BJ (cell line): ENCODE measurements at places on chromosomes 2 and 18. TPM values are rescaled to one million over a fixed set of nuclear protein-coding genes. Genes with fewer than 3 reads are reported as not detected.

Gene UGT1A1
- polyA plus RNA-seq, result not detected in 2 replicates

Gene GAREM1
- polyA plus RNA-seq, result 0.37 and 0.48 TPM in 2 replicates

Gene ACADL
- not detected in 2 replicates for polyA plus RNA-seq

Gene ACTG2
- 43.8 and 81.3 TPM in 2 replicates for polyA plus RNA-seq

Gene NRP2
- 14.7 and 19.7 TPM in 2 replicates for polyA plus RNA-seq

Gene CERKL
- 0.04 and 0.06 TPM in 2 replicates for polyA plus RNA-seq

Gene BCL11A
- polyA plus RNA-seq, result 0.60 and 1.4 TPM in 2 replicates

Gene CREG2
- polyA plus RNA-seq, result not detected in 2 replicates

Gene IL1RL1
- polyA plus RNA-seq, result not detected in 2 replicates

Gene HRH4
- 0.05 TPM in 1 of 2 replicates, not detected in the other for polyA plus RNA-seq

Gene LOXL3
- 95.8 and 130 TPM in 2 replicates for polyA plus RNA-seq

Gene STPG4
- 0.06 TPM in 2 replicates for polyA plus RNA-seq

Gene RAPGEF4
- polyA plus RNA-seq, result 0.42 and 0.60 TPM in 2 replicates

Gene CCNT2
- 9.1 and 13.8 TPM in 2 replicates for polyA plus RNA-seq

Gene SCN9A
- 19.4 and 38.8 TPM in 2 replicates for polyA plus RNA-seq
